Fibroblast of skin of left biceps (primary cell): ENCODE measurements at places on chromosomes 7 and 10.

GRCh38 chr7:70607759-70608158 lies 524.2 kb upstream of the GALNT17 start:
- peak; percentile 15 for DNase-seq

DNA sequence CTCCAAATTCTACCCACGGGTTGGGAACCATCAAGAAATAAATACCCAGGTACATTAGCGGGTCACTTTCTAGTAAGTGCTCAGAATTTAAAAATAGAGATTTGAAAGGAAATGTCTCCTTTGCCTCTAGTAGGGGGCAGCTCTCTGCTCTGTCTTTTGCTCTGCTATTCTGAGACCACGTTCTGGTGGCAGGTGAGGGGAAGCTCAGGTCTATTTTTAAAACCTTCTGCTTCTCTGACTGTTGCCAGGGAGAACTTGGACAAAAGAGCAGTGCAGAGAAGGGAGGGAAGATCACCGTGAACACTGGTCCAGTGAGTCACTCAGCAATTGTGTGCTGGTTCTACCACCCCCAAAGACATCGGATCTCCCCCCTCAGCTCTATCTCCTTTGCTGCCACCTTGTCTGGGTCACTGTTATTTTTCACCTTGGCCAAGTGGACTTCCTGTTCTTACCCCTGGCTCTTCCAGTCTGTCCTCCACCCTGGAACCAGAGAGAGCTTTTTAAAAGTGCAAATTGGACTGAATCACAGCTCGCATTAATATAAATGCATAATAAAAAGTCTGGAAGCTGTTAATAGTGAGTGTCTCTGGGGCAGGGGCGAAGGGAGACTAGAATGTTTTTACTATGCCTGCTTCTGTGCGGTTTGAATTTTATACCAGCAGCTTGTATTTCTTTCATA lies 72.4 kb upstream of the LOXL4 start:
- DNase-seq = no peak

DNA sequence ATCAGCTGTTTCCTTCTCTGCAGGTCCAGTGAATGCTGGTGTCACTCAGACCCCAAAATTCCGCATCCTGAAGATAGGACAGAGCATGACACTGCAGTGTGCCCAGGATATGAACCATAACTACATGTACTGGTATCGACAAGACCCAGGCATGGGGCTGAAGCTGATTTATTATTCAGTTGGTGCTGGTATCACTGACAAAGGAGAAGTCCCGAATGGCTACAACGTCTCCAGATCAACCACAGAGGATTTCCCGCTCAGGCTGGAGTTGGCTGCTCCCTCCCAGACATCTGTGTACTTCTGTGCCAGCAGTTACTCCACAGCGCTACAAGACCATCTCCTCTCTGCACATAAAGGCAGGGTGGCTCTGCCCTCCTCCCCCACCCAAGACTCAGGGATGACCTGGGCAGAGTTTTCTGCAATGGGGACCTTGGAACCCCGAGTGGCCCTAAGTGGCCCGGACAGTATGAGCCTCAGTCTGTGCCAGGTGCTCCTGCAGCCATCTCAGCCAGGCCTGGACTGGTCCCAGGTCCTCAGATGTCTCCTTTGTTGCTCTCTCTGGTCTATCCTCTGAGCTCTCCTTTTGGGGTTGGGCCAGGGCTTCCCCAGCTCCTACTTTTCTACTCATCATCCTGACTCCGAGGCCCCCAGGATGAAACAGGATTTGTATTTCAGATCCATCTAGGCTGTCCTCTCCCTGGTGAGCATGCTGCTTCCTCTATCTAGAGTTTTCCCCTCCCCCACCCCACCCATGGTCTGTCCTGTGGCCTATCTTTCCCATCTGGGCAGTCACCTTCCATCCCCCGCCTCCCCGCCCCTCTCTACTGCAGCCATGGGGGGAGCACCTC lies 212.1 kb upstream of the PRSS58 start:
- DNase-seq = no peak

- DNase-seq = peak; percentile 93
Observed at GRCh38 chr10:21372651-21373410, 152.7 kb downstream of the SKIDA1 start.

DNA sequence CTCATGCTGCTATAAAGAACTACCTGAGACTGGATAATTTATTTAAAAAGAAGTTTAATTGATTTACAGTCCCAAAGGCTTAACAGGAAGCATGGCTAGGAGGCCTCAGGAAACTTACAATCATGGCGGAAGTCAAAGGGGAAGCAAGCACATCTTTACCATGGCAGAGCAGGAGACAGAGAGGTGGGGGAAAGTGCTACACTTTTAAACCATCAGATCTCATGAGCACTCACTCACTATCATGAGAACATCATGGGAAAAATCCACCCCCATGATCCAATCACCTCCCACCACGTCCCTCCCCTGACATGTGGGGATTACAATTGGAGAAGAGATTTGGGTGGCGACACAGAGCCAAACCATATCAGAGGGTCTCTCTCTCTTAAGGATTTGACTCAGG lies 108.6 kb upstream of the PODXL start:
- no peak for DNase-seq

- no peak for DNase-seq
Observed at GRCh38 chr7:41207141-41207540, 495.7 kb downstream of the INHBA start.

DNA sequence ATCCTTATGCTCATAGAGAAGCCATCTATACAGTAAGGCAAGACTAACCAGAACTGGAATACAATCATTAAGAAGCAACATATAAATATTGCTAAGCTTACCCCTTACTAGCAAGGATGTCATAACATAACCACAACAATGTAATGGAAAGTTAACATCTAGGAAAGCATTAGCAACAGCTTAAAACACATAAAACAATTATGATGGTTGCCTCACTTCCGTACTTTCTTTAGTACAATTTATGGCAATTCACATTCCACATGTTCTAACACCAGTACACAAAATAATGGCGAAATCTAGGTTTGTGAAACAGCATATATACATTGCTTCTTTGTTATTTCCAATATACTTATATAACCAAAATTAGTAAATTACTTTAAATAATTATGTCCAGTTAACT lies 195.0 kb downstream of the AHR start:
- no peak for DNase-seq

- DNase-seq = no peak
Observed at GRCh38 chr10:73812657-73813056, 1.3 kb upstream of the NDST2 start.

GRCh38 chr7:25951414-25952260 lies 200.4 kb upstream of the NFE2L3 start:
- no peak for DNase-seq

DNA sequence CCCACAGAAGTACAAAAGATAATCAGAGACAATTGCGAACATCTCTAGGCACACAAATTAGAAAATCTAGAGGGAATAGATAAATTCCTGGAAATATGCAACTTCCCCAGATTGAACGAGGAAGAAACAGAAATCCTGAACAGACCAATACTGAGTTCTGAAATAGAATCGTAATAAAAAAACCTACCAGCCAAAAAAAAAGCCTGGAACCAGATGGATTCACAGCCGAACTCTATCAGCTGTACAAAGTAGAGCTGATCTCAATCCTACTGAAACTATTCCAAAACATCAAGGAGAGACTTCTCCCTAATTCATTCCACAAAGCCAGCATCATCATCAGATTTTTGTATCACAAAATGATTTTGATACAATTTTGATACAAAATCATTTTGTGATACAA lies 206.4 kb downstream of the REEP3 start:
- no peak for DNase-seq

DNA sequence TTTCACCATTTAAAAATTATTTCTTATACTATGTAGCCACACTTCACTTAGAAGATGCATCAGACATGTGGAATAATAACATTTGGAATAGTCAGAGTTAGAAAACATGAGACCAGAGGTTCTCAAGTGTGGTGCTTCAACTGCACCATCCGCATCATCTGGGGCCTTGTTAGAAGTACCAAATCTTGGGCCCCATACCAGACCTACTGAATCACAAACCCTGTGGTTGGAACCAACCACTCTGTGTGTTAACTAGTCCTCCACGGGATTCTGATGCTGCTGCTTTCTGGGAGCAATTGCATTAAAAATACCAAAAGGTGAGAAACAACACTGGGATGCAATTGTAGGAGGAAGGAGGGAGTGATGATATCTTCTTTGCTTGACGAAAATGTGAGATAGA lies 125.2 kb downstream of the GNAT3 start:
- DNase-seq = no peak

- no peak for DNase-seq
Observed at GRCh38 chr10:71675295-71675970, 44.1 kb downstream of the C10orf105 start.

GRCh38 chr7:140079121-140079536 lies 16.4 kb upstream of the PARP12 start:
- no peak for DNase-seq

- no peak for DNase-seq
Observed at GRCh38 chr7:80491462-80491861, 20.4 kb downstream of the GNAT3 start.

DNA sequence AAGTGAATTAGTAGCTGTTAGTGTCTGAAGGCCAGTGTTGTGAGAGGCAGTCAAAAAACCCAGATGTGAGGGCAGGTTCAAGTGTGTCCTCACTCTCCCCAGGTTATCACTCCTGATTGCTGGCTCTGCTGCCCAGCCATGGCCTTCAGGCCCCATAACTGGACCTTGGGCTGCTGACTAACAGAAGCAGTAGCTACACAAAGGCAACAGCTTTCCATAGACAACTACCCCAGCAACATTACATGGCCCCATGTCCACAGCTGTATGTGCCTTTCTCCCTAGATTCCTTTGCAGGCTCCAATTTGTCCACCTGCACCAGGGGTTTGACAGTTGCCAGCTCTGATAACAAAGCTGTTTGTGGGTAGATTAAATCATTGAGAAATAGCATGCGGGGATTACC lies 297.8 kb downstream of the ARL4A start:
- DNase-seq = no peak

DNA sequence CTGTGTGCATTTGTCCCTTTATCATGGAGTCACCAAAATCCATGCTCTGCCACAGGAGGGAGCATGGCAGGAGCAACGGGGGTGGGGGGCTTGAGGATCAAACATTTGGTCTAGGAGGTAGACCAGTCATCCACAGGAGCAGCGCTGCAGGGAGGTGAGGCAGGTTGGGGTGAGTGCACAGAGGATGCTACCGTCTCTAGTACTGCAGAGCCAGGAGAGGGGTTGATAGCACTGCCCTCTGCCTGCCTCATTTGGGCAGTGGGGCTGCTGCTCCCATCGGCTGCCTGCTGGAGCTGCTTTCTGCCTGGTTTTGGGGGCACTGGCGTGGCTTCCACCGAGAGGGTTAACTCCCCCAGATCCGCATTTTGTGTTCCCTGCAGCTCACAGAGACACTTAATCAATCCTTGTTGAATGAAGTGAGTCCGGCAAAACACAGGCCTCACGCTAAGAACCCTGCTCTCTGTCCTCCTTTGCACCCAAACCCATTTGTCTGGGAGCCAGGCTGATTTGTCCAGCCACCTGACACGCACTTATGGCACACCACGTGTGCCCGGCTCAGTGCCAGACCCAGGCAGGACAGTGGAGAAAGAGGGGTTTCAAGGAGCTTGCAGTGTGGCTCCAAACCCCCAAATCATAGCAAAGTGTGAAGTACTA lies 527.1 kb upstream of the FOXK1 start:
- DNase-seq = no peak

DNA sequence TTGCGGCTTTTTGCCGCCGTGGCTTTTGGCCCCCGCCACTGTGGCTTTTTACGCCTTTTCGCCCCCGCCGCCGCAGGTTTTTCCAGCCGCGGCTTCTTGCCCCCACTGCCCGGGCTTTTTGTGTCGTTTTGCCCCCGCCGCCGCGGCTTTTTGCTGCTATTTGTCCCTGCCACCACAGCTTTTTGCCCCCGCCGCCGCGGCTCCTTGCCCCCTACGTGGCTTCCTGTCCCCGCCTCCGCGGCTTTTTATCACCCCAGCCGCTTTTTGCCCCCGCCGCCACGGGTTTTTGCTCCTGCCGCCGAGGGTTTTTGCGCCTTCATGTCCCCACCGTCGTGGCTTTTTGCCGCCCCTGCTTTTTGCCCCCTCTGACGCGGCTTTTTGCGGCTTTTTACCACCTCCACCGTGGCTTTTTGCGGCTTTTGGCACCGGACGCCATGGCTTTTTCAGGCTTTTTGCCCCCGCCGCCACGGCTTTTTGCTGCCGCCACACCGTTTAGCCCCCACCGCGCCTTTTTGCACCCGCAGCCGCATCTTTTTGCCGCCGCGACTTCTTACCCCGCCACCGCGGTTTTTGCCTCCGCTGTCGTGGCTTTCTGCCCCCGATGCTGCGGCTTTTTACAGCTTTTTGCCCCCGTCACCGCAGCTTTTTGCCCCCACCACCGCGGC lies 637.0 kb downstream of the ZNF716 start:
- DNase-seq = no peak

- no peak for DNase-seq
Observed at GRCh38 chr7:42233171-42233570, 3.8 kb downstream of the GLI3 start.

DNA sequence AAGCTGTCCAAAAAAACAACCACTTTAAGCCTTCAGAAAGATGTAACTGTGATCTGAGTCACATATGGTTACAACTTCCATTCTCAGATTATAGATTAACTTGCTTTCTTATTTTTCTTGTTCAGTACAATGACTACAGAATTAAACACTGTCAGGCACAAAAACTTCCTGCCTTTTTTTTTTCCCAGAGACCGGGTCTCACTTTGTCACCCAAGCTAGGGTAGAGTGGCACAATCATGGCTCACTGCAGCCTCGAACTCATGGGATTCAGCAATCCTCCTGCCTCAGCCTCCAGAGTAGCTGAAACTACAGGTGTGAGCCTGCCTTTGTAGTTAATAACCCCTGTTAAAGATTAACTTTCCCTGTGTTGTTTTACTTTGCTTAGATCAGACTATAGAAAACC lies 163.2 kb downstream of the AVL9 start:
- DNase-seq = no peak

GRCh38 chr10:6409971-6410643 lies 170.0 kb downstream of the PRKCQ start:
- DNase-seq = no peak

- no peak for DNase-seq
Observed at GRCh38 chr7:1609023-1609422, 39.2 kb upstream of the PSMG3 start.

GRCh38 chr10:108901781-108902618 lies 1021.3 kb downstream of the XPNPEP1 start:
- no peak for DNase-seq

- no peak for DNase-seq
Observed at GRCh38 chr10:32386623-32387260, 39.8 kb upstream of the EPC1 start.
